Activated T-cell treated with anti-CD3 and anti-CD28 coated beads, Interleukin-2, amount 50 U/mL, for 1 hour (primary cell): ENCODE measurements at places on chromosomes 2 and 18.

DNA sequence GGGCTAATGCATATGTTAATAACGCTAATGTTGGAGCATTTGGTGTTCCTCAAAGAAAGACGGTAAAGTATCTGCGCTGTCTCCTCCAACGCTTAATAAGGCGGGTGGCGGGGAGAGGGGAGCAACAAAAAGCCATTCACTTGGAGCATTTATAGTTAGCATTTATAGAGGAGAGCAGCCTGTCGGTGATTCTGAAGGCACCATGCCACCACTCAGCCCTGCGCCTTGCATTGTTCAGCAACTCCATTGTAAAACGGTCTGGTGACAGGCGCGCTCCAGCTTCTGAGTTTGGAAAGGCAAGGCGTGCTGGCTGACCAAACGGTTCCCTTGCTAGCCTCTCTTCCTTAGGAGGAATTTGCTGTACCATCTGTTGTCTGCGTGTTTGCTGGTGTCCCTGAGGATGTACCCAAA lies 83.9 kb downstream of the LYPD1 start:
- no peak for DNase-seq

DNA sequence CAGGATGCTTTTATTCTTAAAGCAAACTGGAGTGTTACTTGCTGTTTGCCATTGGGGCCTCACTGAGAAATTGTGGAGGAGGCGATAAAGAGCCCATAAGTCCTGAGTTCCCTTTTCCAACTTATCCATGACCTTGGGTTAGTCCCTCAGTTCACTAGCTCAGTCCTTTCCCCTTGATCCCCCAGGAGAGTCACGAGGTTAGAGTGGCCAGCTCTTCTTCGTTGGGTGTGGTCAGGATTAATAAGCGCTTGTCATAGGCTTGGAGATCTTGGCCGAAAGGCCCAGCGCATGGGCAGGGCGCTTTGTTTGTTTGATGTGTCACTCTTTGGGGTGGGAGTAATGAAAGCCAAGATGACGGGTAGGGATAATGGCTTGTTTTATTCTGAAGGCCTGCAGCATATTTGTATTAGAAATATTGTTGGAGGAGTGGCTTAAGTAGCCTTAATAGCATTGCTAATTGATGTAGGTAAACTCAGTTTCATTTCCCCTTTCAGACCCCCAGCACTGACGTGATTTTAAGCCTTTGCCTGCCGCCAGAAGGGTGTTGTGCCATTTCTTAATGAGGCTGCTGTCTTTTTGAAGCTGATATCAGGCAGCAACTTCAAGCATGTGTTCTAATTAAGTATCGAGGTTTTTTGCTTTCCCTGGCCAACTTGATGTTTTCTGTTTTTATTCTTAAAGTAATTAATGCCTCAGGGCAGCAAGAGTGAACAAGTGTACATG lies 15.7 kb downstream of the GRHL1 start:
- no peak for DNase-seq

DNA sequence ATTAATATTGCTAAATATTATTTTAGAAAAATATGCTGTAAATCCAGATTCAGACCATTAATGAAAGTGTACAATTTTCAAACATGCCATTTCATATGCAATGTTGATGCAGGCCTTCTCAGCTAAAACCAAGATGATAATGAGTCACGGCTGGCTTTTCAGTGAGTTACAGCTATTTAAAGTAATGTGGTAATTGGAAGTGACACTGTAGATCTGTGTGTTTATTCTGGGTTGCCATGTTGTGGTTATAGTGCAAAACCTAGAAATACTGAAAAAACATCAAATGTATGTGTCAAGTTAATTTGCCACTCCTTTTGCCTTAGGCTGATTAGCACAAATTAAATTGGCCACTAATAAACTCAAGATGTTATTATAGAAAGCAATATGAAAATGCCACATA lies 506.6 kb downstream of the ERBB4 start:
- DNase-seq: no peak

GRCh38 chr18:42068030-42068429 lies 113.0 kb downstream of the PIK3C3 start:
- DNase-seq: no peak

GRCh38 chr2:19580264-19580663 lies 221.8 kb upstream of the OSR1 start:
- DNase-seq: no peak

- no peak for DNase-seq
Measured at GRCh38 chr2:110931648-110932047, 189.1 kb upstream of the BCL2L11 start.

DNA sequence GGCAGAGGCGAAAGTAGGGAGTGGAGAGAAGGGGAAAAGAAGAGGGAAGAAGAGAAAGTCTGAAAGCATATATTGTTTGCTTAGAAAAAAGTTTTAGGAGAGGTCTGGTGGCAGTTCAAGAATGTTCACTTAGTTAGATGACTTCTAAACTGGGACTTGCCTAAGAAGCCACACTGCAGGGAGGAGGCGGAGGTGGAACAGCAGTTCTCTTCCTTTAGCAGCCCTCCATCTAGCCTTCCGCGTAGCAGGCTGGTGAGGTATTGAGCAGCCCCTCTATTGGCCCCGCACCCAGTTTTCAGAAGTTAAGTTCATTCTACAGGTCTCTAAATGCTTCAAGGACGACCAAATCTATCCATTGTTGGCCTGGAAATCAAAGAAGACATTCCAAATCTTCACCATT lies 31.9 kb upstream of the WIPF1 start:
- DNase-seq: no peak

DNA sequence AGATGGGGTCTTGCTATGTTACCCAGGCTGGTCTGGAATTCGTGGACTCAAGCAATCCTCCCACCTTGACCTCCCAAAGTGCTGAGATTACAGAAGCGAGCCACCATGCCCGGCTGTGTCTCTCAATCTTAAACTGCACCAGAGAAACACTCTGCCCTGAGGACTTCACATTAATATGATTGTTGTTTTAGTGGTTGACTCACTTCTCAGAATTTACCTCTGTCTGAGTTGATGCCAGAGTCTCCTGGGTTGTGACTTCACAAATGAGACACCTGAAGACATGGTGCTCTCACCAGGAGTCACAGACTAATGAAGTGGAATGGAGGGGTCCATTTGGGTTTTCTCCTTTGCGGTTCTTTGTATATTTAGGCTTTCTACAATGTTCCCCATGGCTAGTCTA lies 61.0 kb upstream of the TGIF1 start:
- DNase-seq: no peak

GRCh38 chr2:18987592-18988073 lies 370.8 kb downstream of the OSR1 start:
- no peak for DNase-seq

DNA sequence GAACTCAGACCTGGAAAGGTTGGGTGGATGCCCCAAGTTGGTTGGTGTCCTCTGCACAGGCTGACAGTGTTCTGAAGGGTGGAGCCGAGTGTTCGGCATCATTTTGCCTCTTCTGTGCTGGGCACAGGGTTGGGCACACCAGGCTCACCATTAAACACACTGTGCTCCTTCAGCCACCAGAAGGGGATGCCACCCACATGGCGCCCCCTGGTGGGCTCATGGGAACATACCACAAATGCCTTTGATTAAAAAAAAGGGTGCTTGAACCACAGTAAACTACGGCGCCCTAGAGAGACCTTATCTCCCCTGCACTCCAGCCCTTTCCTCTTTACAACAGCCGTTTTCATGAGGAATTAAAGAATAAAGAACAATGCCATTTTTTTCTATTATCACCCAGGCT lies 89.4 kb downstream of the CELF4 start:
- no peak for DNase-seq

- DNase-seq: no peak
Measured at GRCh38 chr2:233076749-233077148, 16.6 kb downstream of the INPP5D start.

DNA sequence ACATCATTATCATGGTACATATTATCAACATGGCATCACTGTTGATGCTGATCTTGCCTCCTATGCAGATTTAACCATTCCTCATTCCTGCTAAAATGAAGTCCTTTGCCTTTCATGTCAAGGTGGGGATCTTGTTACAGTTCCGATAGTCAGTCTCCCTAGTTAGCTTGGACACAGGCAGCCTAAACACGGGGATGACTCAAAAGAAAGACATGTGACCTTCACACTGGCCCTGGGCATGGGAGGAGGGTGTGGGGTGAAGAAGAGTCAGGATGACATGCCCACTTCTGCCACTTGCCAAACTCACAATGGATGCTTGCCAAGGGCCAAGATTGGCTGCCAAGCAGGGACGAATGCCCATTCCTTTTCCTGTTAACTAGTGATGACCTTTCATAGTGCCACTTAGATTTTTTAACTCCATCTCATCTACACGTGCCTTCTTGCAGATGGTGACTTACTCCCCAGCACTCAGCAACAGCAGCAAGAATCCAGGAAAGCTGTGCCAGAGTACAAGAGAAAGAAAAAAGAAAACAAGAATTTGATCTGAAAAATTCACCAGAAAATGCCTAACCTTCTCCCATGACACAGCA lies 13.9 kb upstream of the SLC1A4 start:
- DNase-seq: no peak

DNA sequence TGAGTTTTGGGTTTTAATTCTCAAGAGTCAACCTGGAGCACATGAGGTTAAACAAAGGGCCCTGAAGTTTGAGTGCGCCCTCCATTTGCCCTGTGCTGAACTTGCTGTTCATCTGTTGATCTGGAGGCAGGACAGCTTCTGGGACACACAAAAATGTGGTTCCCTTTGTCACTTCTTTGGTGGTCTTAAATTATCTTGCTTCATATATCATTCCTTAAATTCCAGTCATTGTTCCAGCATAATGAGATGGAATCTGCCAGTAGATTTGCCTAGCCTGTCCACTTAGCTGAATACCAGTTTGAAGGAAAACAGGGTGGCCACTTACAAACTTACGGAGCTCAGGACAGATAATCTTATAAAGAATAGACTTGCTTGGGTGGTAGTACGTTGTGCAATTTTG lies 916 bp downstream of the CETN1 start:
- no peak for DNase-seq

DNA sequence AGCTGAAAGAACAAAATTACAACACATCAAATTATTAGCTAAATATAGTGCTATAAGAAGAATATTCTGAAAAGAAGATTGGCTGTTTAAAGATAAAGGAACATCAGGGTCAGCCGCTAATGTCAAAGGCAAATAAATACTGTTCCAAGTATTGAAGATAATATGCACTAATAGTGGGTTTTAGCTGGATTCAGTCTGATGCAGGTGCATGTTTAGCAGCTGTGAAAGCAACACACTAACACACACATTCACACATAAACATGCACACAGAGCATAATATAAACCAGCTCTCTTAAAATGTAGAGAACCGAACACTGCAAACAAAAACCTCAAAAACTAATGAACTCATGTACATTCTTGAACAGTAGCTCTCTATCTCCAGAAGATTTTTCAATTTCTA lies 634.6 kb downstream of the ERBB4 start:
- no peak for DNase-seq

DNA sequence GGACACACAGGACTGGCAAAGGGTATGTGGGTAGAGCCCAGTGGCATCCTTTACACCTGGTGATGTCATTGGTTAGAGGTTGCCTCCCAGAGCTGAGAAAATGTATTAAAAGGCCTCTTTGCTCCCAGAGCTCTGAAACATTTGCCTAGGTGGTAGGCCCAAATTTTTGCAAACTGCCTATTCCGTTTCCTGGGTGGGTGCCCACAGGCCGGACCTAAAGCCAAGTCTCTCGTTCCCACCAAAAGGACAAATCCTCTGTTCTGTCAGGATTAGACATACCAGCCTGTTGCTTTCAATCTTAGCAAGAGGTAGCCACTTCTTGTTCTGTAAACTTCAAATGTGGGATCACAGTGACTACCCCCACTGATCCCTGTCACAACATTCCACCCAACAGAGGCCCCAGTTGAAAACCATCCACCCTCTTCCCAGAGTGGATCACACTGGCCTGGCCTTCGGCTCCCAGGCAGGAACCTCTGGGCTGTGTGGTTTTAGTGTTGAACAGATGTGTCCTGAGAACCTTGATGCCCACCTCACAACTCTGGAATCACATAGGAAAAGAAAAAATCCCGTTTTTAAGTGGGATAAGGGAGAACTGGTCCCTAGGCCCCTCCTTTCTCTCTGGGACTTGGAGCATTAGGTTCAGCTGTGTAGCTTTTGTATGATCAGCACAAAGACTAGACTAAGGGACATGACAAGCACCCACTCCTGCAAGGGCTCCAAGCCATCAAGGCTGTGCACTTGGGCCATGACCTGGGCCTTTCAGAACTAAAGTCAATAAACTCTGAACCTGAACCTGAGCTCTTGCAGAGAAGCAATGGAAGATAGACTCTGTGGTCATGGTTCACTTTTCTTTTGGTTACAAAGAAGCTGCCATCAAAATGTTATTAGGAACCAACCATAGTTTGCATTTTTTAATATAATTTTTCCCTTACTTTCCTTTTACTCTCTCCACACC lies 211.3 kb downstream of the CYP26B1 start:
- no peak for DNase-seq

DNA sequence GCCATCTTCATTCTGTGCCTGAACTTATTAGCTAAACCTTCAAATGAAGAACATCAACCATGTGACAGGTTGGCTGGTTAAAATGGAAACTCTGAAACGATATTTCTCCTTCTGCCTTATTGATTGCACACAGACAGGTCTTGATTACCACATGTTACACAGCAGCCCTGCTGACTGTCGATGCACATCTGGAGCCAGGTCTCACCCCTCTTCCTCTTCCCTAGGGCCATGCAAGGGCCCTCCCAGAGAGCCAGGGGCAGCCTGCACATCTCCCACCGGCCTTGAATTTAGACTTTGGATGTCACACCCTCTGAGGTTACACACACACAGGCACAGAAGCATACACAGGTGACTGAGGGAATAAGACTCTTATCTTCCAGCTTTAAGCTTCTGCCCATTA lies 45.1 kb downstream of the TMEM178A start:
- DNase-seq: no peak

DNA sequence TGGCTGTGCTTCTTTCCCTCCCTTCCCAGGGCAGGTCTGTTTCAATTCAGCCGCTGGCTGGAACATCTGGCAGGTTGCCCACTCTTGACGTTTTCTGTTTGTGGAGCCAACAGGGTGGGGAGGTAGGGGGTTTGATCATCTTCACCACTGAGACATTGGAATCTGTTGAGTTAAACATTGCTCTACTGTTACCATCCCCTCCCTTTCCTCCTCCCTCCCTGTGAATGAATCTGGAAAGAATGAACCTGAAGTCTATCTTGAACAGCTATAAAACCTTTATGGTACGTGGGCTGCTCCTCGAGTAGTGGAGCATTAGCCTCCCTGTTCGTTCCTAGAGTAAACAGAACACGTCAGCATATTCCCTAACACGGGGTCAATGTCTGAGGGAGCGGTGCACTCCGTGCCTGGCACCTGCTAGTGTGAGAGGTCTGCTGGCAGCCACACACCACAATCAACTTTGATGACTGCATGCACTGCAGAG lies 249.9 kb upstream of the RBBP8 start:
- no peak for DNase-seq

- DNase-seq: no peak
Measured at GRCh38 chr2:62205554-62205953, 9.6 kb downstream of the B3GNT2 start.

GRCh38 chr2:212994976-212995375 lies 156.4 kb downstream of the IKZF2 start:
- no peak for DNase-seq

GRCh38 chr18:22045221-22045918 lies 124.0 kb upstream of the GATA6 start:
- no peak for DNase-seq

- no peak for DNase-seq
Measured at GRCh38 chr2:7835693-7836680, 845.9 kb upstream of the ID2 start.

GRCh38 chr2:238501311-238501710 lies 74.6 kb downstream of the ASB1 start:
- no peak for DNase-seq

GRCh38 chr2:37649518-37649917 lies 21.9 kb downstream of the CDC42EP3 start:
- no peak for DNase-seq

- no peak for DNase-seq
Measured at GRCh38 chr2:69798909-69799526, 30.4 kb upstream of the GMCL1 start.
